ENCODE measurements at places on chromosomes 6 and 20.

DNA sequence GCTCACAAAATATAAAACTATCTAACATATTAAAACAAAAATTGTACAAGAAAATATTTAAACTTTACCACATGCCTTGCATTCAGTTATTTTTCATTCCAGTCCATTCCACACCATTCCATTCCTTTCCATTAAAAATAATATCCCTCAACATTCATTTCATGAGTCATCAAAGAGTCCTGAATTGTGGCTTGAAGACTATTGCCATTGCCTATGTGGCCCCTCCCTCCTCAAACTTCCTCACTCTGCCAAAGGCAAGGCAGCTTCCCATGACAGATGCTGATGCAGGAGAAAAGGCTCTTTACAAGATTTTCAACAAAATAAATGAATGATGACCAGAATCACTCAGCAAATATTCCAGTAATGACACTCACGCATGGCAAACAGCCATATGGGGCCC, 31.7 kb downstream of the IL20RA start:
- no peak for DNase-seq

- no peak for DNase-seq
Measured at GRCh38 chr20:45336530-45337366, 11.5 kb downstream of the SDC4 start.

GRCh38 chr20:49660912-49661311, 52.8 kb downstream of the B4GALT5 start:
- no peak for DNase-seq

DNA sequence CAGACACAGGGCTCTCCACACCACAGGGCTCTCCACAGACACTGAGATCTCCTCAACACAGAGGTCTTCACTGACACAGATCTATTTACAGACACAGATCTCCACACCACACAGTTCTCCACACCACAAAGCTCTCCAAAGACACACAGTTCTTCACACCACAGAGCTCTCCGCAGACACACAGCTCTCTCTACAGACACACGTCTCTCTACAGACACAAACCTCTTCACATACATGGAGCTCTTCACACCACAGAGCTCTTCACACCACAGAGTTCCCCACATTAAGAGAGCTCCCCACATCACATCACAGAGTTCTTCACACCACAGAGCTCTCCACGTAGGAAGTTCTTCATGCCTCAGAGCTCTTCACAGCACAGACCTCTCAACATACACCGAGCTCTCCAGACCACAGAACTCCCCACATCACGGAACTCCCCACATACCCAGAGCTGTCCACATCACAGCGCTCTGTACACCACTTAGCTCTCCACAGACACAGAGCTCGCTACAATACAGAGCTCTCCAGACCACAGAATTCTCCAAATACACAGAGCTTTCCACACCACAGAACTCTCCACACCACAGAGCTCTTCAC, 53.9 kb downstream of the ERMARD start:
- no peak for DNase-seq
